NCI-H1048 (cell line): ENCODE measurements at places on chromosomes 5 and 9.

DNA sequence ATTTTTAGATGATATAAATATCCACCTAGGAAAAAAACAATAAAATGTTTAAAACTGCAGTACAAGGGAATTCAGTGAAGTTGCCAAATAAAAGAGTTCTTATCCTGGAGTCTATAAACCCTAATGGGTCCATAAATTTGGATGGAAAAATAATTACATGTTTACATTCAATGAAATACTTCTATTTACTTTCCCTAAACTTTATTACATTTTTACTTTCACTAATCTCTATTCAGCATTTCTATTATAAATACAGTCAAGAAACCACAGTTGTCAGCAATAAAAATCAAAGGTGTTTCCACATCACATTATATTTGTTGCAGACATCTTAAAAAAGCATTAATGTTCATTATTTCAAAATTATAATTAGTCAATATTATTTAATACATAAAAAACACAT, 118.6 kb downstream of the FBXL17 start:
- DNase-seq, result no peak

DNA sequence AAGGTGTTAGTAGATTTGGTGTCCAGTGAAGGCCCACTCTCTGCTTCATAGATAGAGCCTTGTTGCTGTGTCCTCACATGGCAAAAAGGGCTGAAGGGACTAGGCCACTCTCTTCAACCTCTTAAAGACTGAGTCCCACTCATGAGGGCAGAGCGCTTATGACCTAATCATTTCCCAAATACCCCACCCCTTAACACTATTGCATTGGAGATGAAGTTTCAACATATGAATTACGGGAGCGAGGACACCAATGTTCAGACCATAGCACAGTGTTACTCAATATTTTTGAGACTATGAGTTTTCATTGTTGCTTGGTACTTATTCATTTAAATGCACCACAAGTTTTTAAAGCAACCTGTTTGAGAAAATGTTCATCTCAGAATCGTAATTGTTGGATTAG, 8.8 kb upstream of the OTULINL start:
- no peak for DNase-seq

GRCh38 chr9:116282597-116282996, 129.0 kb downstream of the PAPPA start:
- DNase-seq, result no peak

DNA sequence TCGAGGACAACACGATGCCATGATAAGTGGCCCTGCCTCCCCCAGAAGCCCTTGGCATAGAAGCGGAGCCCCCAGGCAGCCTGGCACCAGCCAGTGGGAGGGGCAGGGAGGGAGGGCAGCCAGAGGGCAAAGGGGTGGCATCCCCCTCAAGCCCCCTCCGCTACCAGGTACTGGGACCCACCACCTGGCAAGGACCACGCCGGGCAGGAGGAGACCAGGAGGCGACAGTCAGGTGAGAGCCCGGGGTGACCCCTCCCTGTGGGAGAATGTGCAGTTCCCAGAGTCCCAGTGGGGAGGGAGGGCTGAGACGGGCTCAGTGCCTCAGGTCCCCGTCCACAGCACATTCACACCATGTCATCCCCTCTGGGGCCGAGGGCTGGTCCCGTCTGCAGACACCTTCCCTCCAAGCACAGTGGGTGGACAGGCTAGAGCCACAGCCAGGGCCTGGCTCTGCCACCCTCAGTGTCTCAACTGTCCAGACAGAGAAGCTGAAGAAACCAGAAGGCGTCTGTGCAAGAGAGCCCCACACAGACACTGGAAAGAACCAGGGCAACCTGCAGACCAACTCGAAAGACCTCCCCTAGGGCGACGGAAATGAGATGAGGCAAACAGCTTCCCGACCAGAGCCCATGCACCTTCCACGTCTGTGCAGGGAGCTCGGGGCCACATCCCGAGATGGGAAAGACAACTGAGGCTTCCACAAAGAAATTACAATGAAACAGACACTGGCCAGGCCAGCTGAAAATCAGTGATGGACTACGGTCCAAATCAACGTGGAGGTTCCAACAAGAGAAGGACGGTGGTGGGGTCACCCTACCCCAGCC, 11.1 kb downstream of the BRD3 start:
- DNase-seq, result no peak

DNA sequence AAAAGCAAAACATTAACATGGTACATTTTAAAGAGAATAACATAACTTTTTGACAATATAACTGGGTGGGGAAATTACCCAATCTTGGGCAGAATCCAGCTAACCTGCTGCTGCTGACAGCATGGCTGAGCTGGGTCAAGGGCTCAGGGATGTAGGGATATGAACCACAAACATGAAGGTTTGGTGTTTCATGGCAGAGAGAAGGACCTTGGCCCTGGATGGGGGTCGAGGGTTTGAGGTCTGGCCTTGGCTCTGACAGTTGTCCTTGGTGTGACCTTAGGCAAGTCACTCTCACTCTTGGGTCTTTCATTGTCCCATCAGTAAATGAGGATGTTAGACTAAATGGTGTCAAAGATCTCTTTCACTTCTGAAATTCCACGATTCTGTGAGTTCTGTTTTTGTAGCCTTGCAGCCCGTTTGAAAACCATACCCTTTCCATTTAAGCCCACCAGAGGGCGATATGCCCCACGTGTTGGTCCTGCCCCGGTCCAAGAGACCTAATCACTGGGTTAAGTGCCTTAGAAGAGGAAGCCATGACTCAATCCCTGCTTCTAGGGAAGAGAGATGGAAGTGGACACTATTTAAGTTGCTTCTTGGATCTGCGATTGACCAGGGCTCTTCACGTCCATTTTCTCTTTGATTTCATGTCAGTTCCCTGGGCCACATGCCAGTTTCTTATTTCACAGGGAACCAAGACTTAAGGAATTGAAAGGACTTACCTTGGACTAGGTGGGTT, 56.8 kb upstream of the TEX48 start:
- DNase-seq, result peak; percentile 5

DNA sequence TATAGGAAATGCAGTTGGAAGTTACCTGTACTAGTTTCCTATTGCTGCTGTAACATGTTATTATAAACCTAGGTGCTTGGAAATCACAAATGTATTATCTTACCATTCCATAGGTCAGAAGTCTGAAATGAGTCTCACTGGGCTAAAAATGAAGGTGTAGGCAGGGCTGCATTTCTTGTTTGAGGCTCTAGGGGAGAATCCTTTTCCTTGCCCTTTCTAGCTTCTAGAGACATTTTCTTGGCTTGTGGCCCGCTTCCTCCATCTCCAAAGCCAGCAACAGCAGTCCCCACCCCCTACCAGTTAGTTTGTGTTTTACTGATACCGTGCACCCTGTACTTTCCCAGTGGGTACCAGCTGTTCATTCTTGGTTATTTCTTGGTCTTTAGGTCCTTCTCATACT, 153.3 kb downstream of the SLF1 start:
- no peak for DNase-seq

GRCh38 chr9:125435776-125436612, 174.4 kb downstream of the GAPVD1 start:
- DNase-seq, result no peak

DNA sequence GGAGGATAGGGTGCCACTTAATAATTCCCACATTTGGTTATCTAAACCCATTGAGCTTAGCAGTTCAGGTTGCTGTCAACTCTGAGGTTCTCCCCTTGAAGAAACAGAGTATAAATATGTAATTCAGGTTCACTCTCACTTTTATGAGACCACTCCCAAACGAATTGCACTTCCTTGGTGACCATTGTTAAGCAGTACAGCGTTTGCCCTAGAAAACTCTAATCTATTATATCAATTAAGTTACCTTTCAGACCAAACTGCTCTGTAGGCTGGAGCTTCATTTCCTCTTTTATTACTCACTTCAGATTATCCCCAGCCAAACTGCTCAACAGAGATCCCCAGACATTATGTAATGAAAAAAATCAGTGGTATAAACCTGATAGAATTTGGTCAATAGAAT, 1317.0 kb upstream of the ACO1 start:
- no peak for DNase-seq

DNA sequence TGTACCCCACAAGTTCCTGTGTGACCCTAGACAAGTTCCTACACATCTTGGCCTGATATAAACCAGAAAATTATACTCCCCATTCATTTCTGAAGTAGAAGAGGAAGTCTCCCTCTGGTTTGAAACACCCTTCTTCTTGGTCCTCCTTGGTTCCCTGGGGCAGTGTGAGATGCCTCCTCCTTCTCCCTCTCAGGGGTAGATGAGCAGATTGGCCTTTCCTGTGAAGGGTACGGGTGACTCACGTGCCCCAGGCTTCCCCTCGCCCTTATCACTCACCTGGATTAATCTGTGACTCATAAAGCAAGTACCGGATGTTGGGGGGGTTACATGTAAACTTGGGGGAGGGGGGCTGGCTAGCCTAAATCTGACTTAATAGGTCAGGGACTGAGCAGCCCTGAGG, 11.1 kb upstream of the AQP3 start:
- DNase-seq, result no peak

DNA sequence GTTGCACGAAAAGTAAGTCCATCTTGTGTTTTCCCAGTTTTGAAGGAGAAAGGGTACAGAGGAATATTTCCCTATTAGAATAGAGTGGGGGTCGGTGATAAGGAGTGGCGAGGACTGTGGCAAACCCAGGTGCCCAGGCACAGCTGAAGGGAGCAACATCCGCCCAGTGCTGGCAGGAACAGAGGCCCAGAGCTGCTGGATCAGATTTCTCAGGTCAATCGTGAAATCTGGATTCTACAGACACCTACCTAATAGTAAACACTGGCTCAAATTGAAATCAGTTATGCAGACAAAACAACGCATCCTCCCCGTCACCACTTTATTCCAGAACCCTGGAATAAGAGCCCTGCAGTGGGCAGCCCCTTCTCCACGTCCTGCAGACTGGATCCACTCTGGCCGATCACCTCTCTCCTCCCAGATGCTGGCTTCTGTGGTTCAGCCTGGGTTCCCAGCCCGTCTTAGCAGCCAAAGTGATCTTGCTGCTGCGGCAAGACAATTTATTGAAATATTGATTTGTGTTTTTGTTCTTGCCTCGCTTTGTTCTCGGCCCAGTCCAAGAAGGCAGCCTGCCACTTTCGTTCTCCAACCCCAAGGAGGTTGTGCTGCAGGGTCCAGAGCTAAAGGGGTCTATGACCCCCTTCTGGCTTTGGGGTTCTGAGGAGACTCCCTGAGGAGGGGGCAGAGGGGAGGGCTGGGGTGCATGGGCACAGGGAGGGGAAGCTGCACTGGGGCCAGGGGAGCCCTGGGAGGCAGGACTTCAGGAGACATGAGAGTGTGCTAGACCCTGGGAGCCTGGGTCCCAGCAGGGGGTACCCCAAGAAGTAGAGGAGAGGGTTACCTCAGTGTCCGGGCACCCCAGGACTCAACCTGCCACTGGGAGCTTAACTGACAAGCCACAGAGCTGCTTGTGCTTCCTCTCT, 103.3 kb downstream of the ZNF354C start:
- no peak for DNase-seq

- no peak for DNase-seq
These were observed 79.7 kb upstream of the CDH6 start for GRCh38 chr5:31113666-31114350.

DNA sequence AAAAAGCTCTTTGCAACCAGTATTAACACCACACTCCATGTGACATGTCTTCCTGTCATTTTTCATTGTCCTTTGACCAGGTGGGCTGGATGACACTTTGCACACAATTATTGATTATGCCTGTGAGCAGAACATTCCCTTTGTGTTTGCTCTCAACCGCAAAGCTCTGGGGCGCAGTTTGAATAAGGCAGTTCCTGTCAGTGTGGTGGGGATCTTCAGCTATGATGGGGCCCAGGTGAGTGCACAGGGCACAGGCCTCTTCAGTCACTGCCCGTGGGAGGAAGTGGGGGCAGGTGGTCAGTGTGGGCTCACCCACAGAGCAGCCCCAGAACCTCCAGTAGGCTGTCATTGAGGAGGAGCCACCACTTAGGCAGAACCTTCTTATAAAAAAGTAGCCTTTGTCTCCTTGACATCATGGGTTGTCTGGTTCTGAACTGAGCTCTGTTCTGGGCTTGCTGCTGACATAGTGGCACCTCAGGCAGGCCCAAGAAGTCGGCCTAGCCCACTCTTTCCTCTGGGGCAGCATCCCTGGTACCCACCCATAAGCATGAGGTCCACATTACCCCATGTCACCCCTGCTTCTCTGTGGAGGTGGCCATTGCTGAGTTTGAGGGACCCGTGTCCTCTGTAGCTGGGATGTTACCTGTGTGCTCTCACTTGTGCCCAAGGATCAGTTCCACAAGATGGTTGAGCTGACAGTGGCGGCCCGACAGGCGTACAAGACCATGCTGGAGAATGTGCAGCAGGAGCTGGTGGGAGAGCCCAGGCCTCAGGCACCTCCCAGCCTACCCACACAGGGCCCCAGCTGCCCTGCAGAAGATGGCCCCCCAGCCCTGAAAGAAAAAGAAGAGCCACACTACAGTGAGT, 39.3 kb downstream of the SECISBP2 start:
- no peak for DNase-seq

GRCh38 chr9:120366644-120367019, 213.3 kb downstream of the CDK5RAP2 start:
- DNase-seq, result no peak

GRCh38 chr9:6944896-6945295, 187.1 kb downstream of the KDM4C start:
- DNase-seq, result no peak

GRCh38 chr5:172834415-172835289, 601 bp downstream of the ERGIC1 start:
- no peak for DNase-seq

- DNase-seq, result peak; percentile 34
These were observed 290.8 kb downstream of the TRPM3 start for GRCh38 chr9:70830618-70831017.

- DNase-seq, result no peak
These were observed 13.1 kb upstream of the CMBL start for GRCh38 chr5:10320793-10321192.

DNA sequence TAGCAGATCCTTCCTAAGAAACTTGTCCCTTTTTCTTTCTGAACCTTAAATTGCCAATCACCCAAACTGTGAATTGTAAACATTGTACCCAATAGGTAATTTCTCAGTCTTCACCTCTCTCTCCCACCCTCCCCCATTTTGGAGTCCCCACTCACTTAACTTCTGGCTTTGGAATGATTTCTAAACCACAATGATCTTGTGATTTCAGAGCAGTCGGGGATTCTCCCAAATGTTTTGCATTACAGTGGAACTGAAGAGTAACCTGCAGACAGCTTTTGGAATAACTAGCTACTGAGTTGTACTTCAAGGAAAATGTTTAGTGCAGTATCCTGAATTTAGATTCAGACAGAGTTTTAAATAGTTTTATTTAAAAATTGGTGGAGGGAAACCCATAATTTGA, 19.2 kb downstream of the SLC27A6 start:
- no peak for DNase-seq
